ENCODE measurements at places on chromosomes 16 and 17. TPM values are rescaled to one million over a fixed set of nuclear protein-coding genes. Genes with fewer than 3 reads are reported as not detected.

DNA sequence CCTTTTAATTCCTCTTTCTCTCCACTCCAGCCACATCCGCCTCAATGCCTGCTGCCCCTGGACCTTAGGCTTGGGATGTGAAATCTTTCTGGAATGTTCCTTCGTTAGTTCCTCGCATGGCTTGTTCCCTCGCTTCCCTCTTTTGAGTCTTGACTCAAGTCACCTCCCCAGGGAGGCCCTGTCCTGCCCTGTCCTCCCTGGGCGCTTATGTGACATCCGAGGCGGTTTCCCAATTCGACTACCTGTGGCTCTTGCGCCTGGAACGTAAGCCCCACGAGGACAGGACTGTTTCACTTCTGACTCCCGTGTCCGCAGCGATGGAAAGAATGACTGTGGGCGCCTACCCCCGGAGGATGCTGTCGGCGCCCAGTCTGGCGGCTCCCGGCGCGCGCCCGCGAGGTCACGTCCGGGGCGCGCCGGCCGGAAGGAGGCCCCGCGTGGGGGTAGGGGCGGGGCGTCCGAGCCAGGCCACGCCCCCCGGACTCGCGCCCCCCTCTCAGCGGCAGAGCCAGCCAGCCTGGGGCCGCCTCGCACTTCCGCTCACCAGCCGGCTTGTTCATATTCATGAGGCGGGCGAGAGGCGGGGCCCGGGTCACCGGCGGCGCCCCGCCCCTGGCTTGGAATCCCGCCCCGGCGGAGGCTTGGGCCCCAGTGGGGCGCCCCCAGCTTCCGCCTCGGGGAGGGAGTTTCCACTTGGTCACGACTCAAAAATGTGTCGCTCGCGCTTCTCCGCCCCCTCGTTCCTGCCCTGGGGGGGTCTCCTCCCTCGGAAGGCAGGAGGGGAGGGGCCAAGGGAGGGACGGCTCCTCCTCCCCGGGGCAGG is 8.4 kb upstream of the GLIS2 start:
- H3K27ac ChIP-seq, result peak overlapping the region; percentile 99
- peak; percentile 97 for DNase-seq
- H3K4me1 ChIP-seq, result peaks cover 35% of the 10 kb centered on the region
- H3K36me3 ChIP-seq, result no peaks in the 10 kb centered on the region

GRCh38 chr16:54204756-54205155 is 81.8 kb downstream of the IRX3 start:
- no peak for DNase-seq
- no peak overlapping the region for H3K4me3 ChIP-seq
- H3K27me3 ChIP-seq, result peaks cover 6% of the 10 kb centered on the region
- H3K27ac ChIP-seq, result no peak overlapping the region
- H3K4me1 ChIP-seq, result peaks cover 15% of the 10 kb centered on the region
- no peaks in the 10 kb centered on the region for H3K36me3 ChIP-seq

GRCh38 chr17:26818736-26819135 is 475.2 kb upstream of the WSB1 start:
- no peaks in the 10 kb centered on the region for H3K36me3 ChIP-seq
- DNase-seq, result no peak
- no peak overlapping the region for H3K27ac ChIP-seq
- no peaks in the 10 kb centered on the region for H3K4me1 ChIP-seq
- H3K4me3 ChIP-seq, result no peak overlapping the region

GRCh38 chr16:83912519-83913244 is 13.8 kb downstream of the MLYCD start:
- H3K4me1 ChIP-seq, result peaks cover 3% of the 10 kb centered on the region
- H3K27me3 ChIP-seq, result no peaks in the 10 kb centered on the region
- DNase-seq, result no peak
- H3K36me3 ChIP-seq, result peaks cover 50% of the 10 kb centered on the region
- H3K27ac ChIP-seq, result peak overlapping the region; percentile 47

- H3K4me1 ChIP-seq, result peaks cover 36% of the 10 kb centered on the region
- no peaks in the 10 kb centered on the region for H3K27me3 ChIP-seq
- no peak overlapping the region for H3K27ac ChIP-seq
- H3K4me3 ChIP-seq, result no peak overlapping the region
- DNase-seq, result no peak
- no peaks in the 10 kb centered on the region for H3K36me3 ChIP-seq
Measured at GRCh38 chr16:11635113-11635652, 33.1 kb upstream of the SNN start.

GRCh38 chr17:44310609-44311376 is 2.4 kb downstream of the RUNDC3A start:
- H3K27me3 ChIP-seq, result peaks cover 84% of the 10 kb centered on the region
- no peak overlapping the region for H3K27ac ChIP-seq
- H3K4me3 ChIP-seq, result no peak overlapping the region
- no peak for DNase-seq
- H3K36me3 ChIP-seq, result no peaks in the 10 kb centered on the region

The SECTM1 gene
- 7.0 TPM for total RNA-seq

The NPIPB13 gene
- total RNA-seq, result 37.1 TPM

The MT4 gene
- total RNA-seq, result not detected

- DNase-seq, result no peak
- no peak overlapping the region for H3K27ac ChIP-seq
- no peaks in the 10 kb centered on the region for H3K36me3 ChIP-seq
- no peak overlapping the region for H3K4me3 ChIP-seq
- H3K4me1 ChIP-seq, result peaks cover 7% of the 10 kb centered on the region
- H3K27me3 ChIP-seq, result peaks cover 43% of the 10 kb centered on the region
Measured at GRCh38 chr16:24203675-24204074, 52.5 kb upstream of the CACNG3 start.

The CAVIN1 gene
- total RNA-seq, result 54.3 TPM

DNA sequence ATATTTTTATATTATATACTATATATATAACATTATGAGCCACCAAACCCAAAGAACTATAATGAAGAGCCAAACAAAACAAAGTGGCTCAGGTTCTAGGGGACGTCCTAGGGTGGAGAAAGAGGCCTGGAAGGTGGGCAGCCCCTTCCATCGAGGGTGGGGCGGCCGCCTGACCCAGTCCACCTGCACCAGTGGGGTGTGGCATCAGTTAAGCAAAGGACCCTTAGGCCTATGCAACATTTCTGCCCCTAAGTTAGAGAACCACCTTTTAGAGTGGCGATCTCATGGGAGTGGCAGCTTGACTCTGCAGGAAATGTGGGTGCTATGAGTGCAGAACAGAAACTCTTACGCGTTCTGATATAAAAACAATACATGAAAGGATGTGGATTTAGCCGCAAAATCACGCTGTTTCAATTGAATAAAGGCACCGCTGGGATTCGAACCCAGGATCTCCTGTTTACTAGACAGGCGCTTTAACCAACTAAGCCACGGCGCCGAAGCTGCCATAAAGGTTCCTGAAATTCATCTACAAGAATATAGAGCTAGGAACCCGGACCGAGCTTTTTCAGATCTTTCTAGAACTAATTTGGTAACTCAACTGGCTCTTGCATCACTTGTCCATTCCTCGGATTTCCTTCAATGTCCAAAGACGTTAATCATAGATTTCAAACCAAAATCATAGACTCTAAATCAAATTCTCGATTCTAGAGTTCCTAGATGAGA is 15.6 kb upstream of the AURKB start:
- H3K27ac ChIP-seq, result peak overlapping the region; percentile 74
- H3K36me3 ChIP-seq, result peaks cover 13% of the 10 kb centered on the region
- H3K4me3 ChIP-seq, result peak overlapping the region; percentile 80

The CA7 gene
- total RNA-seq, result not detected

GRCh38 chr17:72863526-72864211 is 228.8 kb downstream of the SLC39A11 start:
- no peak overlapping the region for H3K4me3 ChIP-seq
- no peak overlapping the region for H3K27ac ChIP-seq
- H3K36me3 ChIP-seq, result peaks cover 2% of the 10 kb centered on the region
- no peaks in the 10 kb centered on the region for H3K27me3 ChIP-seq

The EVPLL gene
- total RNA-seq, result not detected

DNA sequence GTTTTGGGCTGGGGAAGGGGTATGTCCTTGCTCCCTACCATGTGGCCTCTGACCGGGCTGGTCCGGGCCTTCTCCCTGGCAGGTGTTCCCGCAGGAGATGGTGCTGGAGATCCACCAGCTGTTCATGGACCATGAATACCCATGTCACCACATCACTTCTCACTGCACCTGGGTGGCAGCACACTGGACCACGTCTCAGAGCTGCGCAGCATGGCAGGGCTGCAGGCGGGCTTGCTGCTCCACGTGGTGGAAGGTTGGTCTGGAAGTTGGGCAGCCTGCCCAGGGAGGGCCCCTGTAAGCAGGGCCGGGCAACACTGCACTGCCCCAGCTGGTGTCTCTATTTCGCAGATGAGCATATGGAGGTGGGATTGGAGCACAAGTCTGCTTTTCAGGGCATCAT is 169.5 kb upstream of the ZNF267 start:
- H3K4me1 ChIP-seq, result peaks cover 10% of the 10 kb centered on the region
- H3K27me3 ChIP-seq, result no peaks in the 10 kb centered on the region
- peaks cover 2% of the 10 kb centered on the region for H3K36me3 ChIP-seq
- H3K27ac ChIP-seq, result no peak overlapping the region
- no peak overlapping the region for H3K4me3 ChIP-seq
- DNase-seq, result no peak

- no peak for DNase-seq
- H3K4me3 ChIP-seq, result peak within 1 kb of the TSS; percentile 62
- no peaks in the 10 kb centered on the region for H3K4me1 ChIP-seq
- no peaks in the 10 kb centered on the region for H3K36me3 ChIP-seq
- H3K27me3 ChIP-seq, result peaks cover 50% of the 10 kb centered on the region
- H3K27ac ChIP-seq, result no peak within 1 kb of the TSS
Measured at GRCh38 chr16:280552-280951, at the start of gene ARHGDIG. ARHGDIG (plus strand) TSS chr16:280591; CDS start chr16:280681, 90 bp downstream.

- H3K27me3 ChIP-seq, result no peaks in the 10 kb centered on the region
- H3K36me3 ChIP-seq, result no peaks in the 10 kb centered on the region
- peak overlapping the region; percentile 8 for H3K4me3 ChIP-seq
- H3K27ac ChIP-seq, result no peak overlapping the region
Measured at GRCh38 chr17:28899212-28899815, 1.8 kb upstream of the FLOT2 start.

GRCh38 chr17:69654981-69655855 is 240.7 kb downstream of the MAP2K6 start:
- no peaks in the 10 kb centered on the region for H3K27me3 ChIP-seq
- H3K4me1 ChIP-seq, result peaks cover 18% of the 10 kb centered on the region
- no peak overlapping the region for H3K4me3 ChIP-seq

DNA sequence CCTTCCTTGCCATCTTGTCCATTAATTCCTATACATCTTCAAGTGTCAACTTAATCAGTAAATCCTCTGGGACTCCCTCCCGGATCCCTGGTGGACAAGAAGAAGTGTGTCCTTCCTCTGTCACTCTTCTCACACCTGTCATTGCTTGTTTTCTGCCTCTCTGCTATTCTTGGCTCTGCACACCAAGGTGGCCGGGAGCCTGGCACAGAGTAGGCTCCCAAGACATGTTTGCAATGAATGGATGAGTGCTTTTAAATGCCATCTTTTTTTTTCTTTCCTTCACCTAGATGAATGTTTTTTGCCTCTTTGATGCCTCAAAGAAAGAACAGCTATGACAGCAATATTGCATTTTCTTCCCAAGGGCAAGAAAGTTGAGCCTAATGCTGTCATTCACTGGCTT is 58.0 kb upstream of the CLEC18A start:
- no peaks in the 10 kb centered on the region for H3K27me3 ChIP-seq
- no peak overlapping the region for H3K4me3 ChIP-seq
- no peak overlapping the region for H3K27ac ChIP-seq
- peaks cover 27% of the 10 kb centered on the region for H3K36me3 ChIP-seq

DNA sequence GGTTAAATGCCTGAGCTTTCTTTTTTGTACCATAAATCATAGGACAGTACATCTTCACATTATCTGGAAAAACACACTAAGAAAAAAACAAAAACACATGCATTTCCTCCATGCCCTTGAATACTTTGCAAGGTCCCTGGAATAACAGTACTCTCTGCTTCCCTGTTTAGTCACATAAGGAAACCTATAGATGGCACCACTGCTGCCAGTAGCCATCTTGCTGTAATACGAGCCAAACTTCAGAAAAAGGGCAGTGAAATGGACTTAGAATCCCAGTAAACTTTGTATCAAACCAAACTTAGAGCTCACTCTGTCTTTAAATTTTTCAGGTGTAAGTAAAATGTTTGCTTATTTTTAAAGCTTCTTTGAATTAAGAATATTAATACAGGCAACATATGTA is 435.5 kb downstream of the KCNJ2 start:
- H3K27ac ChIP-seq, result no peak overlapping the region
- peaks cover 15% of the 10 kb centered on the region for H3K4me1 ChIP-seq
- no peak for DNase-seq
- no peak overlapping the region for H3K4me3 ChIP-seq
- H3K36me3 ChIP-seq, result no peaks in the 10 kb centered on the region
- H3K27me3 ChIP-seq, result no peaks in the 10 kb centered on the region

DNA sequence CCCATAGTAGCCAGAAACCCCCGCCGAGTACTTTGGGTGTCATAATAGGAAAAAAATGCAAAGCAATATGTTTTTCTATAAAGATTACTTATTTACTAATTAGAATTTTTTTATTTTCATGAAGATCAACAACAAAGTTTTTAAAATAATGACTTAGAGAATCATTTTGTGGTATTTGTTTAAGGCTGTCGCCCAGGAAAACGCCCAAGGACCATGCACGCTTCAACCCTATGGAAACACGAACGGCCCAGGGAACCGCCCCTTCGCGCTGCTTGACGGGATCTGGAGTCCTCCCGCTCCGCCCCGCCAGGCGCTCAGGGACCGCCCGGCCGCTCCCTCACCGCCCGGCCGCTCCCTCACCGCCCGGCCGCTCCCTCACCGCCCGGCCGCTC is 408 bp upstream of the KPNA2 start:
- peak overlapping the region; percentile 96 for H3K27ac ChIP-seq
- H3K4me1 ChIP-seq, result peaks cover 30% of the 10 kb centered on the region
- H3K4me3 ChIP-seq, result peak overlapping the region; percentile 96
- peak; percentile 86 for DNase-seq

The MPO gene
- total RNA-seq, result not detected

DNA sequence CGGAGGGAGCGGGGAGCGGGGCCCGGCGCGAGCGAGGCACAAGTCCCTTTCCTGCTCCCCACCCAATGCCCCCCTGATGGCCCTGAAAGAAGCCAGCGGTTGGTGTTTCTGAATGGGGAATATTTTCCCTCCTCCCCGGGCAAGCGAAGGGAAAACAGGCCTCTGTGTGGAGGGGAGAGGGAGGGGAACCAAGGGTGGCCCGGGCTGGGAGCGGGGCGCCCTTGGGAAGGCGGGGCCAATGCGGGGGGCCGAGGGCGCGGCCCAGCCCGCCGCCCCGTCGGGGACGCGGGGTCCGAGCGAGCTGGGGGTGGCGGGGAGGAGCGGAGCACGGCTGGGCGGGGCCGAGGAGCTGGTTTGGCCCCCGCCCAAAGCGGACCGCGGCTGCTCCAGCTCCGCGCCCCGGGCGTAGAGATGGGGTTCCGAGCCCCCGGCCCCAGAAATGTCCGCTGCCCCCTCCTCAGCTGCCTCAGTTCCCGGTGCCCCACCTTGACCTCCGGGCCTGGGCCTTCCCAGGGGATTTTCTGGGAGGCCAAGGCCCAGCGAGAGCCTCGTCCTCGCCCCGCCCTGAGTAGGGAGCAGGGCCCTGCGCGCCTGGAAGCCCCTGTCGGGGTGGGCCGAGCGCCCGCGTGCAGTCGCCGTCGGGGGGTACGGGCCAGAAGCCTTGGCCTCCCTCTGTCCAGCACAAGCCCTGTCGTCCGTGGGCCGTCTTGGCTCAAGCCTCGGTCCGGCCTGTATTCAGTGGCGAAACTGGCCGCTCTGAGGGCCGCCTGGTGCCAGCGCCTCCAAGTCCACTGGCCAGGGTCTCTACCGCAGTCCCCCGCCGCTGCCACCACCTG is 3.9 kb upstream of the HEXIM1 start:
- H3K27ac ChIP-seq, result peak overlapping the region; percentile 94
- H3K27me3 ChIP-seq, result no peaks in the 10 kb centered on the region
- no peak for DNase-seq
- peaks cover 25% of the 10 kb centered on the region for H3K4me1 ChIP-seq
- H3K36me3 ChIP-seq, result peaks cover 3% of the 10 kb centered on the region

GRCh38 chr17:17484451-17484899 is 7.7 kb downstream of the MED9 start:
- H3K4me1 ChIP-seq, result peaks cover 8% of the 10 kb centered on the region
- no peak for DNase-seq
- peaks cover 24% of the 10 kb centered on the region for H3K36me3 ChIP-seq

Measured in mesothelial cell of epicardium (in vitro differentiated cells).